ENCODE measurements at places on chromosomes 1 and 21.

DNA sequence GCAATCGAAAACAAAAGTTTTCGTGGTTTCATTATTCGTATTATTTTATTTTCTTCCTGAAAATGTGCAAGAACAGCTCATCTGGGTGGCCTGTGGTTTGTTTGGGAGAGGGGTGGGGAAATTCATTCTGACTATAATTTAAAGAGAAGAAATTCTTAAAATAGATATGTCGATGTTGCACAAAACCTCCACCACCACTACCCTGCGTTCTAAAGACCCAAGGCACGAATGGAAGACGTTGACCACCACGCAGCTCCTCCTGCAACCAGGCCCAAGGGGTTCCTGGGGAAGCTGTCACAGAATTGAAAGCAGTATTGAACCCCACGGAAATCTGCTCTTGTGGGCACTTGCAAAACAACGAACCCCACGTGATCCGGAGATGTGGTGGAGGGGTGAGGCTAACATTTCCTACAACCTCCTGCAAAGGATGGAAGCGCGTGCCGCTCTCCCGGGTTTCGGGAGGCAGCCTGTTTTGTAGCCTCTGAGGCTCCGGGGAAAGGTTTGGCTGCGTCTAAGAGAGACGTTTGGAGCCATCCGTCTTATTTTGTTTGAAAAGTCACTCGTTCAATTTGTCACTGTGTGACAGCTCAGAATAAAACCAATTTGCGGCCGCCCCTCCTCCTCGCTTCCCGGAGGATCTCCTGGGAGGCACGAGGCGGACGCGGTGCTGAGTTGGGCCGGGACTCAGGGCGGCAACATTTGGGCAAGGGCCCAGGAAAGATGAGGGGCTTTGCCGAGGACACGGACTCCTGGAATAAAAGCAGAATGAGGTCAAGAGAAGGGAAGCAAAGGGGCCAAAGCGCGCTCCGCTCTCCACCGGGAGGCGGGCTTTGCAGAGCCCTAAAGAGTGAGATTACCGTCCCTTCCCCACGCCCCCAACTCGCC, 810 bp upstream of the HLX start:
- no peak for DNase-seq

GRCh38 chr1:22208268-22208972, 65.5 kb upstream of the WNT4 start:
- DNase-seq = no peak

DNA sequence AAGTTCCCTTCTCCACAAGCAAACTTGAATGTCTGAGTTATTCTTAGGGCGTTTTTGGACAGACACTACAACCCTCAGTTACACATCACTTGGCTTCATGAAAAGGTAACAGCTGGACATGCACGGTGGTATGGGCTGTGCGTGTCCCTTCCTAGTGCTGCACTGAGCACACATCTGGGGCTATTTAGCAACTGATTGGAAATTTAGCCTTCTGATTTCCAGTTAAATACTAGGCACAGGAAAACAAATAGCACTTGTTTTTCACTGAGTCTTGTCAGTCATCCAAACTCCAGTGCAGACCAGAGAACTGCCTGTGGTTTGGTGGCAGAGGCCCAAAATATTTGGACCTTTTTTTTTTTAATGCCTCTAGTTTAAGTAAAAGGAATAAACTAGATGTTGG, 134.7 kb downstream of the TGFBR3 start:
- DNase-seq = peak; percentile 83

GRCh38 chr1:232611834-232612233, 18.1 kb downstream of the SIPA1L2 start:
- DNase-seq = no peak

- no peak for DNase-seq
Observed at GRCh38 chr1:242100921-242101320, 102.0 kb upstream of the MAP1LC3C start.

DNA sequence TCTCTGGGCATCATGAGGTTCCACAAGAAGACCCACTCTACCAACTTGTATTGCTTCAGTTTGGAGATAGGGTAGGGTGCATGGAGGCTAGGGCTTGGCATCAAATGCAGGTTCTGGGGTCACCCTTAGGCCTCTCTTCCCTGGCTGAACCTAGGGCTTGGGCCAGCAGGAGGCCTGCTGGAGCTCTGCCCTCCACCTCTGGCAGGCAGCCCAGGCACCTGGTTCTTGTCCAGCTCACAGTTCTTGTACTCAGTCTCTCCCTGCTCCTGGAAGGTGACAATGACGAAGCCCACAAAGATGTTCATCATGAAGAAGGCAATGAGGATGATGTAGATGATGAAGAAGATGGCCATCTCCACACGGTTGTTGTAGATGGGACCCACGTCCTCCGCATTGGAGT, 37.5 kb upstream of the KIF21B start:
- DNase-seq = no peak

GRCh38 chr1:226405411-226405988, 2.4 kb downstream of the PARP1 start:
- no peak for DNase-seq

- no peak for DNase-seq
Observed at GRCh38 chr1:33872683-33873082, 8.8 kb downstream of the HMGB4 start.

- DNase-seq = peak; percentile 95
Observed at GRCh38 chr1:162696286-162696862, 64.1 kb downstream of the DDR2 start.

DNA sequence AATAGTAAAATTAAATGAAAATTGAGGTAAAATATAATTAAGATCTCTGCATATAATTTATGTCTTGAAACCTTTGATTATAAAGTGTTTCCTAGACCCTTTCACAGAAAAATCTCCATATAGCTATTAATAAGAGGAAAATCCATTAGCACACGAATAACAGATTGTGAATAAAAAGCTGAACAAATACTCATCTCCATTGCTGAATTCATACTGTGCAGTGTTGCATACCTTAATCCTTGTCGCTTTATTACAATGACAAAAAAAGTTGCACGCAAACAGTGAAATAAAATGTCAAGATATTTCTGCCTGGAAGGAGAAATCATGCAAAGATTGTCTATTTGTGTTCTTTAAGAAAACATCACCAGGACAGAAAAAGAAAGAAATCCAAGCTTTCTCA, 499.1 kb upstream of the TMPRSS15 start:
- no peak for DNase-seq

DNA sequence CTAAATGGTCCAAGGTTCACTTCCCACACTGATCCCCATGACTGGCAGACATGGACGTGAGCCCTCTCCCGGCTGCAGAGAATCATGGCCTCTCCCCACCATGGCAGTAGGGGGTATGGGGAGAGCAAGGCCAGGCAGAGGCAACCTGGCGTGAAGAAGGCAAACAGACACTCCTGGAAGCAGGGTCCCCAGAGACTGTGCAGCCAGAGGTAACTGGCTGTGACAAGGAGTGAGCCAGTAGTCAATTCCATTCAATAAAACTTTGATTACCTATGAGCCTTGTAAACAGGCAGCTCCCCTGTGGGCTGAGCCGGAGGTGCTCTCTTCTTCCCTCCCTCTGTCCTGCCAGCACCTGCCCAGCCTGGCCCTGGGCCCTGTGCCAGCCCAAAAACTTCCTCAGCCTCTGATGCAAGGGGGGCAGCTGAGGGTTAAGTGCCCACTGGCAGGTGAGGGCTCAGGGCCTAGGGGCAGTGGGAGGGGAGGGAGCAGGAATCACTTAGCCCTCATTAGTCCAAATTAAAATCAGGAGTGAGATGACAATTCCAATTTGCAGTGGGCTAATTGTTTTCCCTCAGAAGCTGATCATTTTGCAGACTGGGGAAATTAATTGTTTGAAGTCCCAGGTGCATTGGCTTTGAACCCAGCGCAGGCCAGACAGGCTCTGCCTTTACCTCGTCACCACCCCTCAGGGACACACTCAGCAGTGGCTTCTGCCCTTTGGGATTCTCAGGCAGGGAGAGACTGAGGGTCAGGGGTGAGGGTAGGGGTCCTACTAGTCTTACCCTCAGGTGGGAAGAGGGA, 35.6 kb downstream of the LRRN2 start:
- DNase-seq = no peak

DNA sequence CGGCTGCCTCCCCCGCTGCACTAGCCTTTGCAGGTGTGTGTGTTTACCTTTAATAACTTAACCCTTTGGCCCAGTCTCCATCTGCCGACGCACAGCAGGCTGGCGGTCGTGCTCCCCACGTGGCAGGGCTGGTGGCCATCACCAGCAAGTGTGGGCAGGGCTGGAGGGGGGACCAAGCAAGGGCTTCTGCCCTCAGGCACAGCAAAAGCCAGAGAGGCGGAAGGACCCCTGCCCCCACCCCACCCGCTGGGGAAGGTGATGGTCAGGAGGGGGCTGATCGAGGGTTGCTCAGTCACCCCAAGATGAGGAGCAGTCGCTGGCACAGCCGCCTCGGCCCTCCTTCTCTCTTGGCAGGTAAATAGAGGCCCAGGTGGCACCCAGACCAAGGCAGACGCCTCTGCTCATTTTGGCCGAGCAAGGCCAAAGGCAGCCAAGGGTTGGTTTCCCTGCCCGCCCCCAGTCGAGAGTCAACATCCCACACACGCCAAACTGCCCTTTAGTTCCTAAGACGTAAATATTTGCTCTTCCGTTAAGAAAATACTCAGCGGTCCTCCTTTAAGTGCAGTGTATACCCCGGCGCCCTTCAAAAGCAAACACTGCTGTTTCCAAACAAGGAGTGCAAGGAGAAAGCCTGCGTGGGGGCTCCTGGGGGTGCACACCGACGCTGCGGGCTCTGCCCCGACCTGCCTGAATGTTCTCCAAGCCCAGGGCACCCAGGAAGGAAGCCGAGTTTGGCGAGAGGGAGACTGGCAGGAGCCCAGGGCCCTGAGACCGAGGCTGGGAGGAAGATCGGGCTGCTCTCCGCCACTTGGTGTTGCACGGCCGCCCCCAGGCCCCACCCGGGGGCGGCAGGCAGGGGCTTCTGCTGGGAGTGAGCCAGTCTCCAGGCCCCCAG, 82.7 kb downstream of the SIK1 start:
- DNase-seq = peak; percentile 32

GRCh38 chr1:162069334-162070093, at the start of gene NOS1AP:
Gene NOS1AP (plus strand): TSS chr1:162069691. CDS start chr1:162070178, 487 bp downstream.
- peak; percentile 44 for DNase-seq

- peak; percentile 91 for DNase-seq
Observed at GRCh38 chr1:97906567-97907241, 14.1 kb downstream of the DPYD start.

- no peak for DNase-seq
Observed at GRCh38 chr1:167681451-167682098, 40.2 kb upstream of the MPZL1 start.

DNA sequence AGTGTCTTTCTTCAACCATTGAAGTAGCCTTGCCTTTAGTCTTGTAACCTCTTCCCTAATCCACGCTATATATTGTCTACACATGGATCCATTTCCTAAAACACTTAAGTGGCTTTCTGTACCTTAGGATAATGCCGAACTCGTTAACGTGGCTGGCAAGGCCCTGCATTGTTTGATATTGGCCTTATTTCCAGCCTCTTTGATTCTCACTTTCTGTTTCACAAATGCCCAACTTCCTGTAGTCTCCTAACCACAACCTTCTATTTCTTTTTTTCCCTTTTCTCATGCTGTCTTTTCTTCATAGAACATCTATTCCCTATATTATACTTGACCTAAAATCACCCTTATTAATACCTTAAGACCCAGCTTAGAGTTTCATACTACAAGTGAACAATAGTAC, 536.0 kb downstream of the LMO4 start:
- DNase-seq = no peak

- no peak for DNase-seq
Observed at GRCh38 chr1:8551057-8551456, 233.1 kb downstream of the SLC45A1 start.

- peak; percentile 67 for DNase-seq
Observed at GRCh38 chr1:2311184-2312032, 79.9 kb downstream of the MORN1 start.

DNA sequence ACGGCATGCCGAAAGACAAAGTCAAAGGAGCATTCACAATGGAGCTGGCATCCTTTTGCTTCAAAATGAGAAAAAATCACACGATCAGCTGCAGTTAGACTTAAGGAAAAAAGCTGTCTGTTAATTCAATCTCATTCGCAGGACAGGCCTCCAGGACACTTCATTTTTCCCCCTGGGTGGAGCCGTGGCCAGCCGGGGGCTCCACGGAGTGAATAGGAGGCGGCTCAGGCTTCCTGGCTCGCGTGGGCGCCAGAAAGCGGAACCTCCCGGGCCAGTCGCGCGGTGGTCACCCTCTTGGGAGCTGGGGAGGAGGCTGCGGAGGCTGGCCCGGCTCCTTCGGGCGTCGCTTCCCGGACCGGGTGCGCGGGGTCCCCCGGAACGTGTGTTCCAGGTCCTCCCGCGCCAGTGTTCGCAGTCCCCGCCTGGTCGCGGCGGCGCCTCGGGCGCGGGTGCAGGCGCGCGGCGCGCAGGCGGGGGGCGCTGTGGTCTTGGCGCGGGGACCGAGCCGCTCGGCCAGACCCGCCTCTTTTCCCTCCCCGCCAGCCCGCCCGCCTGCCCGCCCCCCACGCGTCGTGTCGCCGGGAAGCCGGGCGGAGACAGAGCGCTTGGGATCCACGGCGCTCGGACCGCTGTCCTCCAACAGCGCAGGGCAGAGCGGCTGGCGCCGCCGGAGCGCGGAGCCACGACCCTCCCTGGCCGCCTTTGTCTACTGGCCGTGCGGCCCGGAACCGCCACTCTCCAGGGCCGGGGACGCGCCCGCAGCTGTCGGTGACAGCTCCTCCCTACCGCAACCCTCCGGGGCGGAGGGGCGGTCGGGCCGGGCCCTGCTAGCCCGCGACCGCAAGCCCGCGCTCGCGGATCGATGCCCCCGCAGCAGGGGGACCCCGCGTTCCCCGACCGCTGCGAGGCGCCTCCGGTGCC, at the start of gene RHOU:
RHOU (plus strand) TSS at position 599 of the 921 bp plus-strand sequence; CDS start at position 863, 264 bp downstream.
- DNase-seq = peak; percentile 57

DNA sequence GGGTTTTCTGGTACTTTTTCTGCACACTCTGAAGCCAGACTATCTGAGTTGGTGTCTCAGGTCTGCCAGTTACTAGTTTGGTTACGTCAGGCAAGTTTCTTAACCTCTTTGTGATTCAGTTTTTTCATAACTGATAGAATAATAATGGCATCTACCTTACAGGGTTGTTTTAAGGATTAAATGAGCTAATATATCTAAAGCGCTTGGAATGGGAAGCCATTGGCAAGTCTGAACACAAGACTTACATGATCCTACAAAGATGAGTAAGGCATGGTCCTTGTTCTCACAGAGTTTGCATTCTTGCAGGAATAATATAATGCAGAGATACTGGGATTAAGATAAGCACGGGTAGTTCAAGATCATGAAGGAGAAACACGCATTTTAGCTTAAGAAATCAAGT, 9.2 kb upstream of the DENND2D start:
- DNase-seq = no peak

- no peak for DNase-seq
Observed at GRCh38 chr1:192726820-192727504, 81.9 kb upstream of the RGS2 start.

DNA sequence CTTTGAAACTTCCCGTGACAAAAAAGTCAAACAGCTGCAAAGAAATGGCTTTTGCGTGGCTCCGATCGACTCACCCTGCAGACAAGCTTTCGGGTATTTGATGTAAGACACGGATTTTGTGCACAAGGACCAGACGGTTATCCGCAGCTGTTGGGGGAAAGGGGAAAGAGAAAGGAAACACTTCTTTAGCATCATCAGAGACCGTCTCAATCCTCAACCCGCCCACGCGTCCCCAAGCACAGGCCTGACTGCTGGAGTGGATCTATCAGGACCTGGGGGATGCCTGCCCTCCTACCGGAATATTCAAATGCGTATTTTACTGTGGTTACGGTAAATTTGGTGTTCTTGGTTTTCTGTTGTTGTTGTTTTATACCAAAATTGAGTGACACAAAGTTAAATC, 11.2 kb downstream of the WRAP73 start:
- no peak for DNase-seq

Measured in choroid plexus epithelial cell (primary cell).